ENCODE measurements at places on chromosomes 3 and 15.

DNA sequence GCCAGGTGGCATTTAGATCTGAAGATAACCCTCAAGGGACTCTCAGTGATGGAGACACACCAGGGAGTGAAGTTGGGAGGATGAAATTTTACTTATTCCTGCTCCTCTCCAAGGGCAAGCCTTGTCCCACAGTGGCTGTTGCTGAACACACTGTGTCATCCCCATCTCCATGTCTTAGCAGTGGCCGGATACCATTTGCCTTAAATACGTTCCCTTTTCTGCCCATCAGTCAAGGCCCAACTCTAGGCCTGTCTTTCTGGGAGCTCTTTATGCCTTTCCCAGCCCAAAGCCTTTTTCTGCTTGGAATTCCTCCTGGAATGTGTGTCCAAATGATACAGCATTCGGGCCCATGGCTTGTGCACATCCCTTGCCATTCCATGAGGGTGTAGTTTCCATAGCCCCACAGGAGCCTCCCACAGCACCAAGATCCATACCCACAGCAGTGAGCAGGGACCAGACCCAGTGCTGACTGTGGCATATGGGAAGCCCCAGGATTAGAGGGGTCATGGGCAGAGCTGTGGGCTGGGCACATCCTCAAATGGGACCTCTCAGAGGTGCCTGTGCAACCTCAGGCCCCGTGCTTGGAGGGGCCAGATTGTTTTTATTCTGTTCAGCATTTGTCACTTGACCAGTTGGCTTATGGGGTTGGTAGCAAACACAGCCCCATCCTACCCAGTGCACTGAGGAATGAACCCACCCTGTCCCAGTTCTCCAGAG is 63.7 kb upstream of the PRR23C start:
- DNase-seq = no peak

DNA sequence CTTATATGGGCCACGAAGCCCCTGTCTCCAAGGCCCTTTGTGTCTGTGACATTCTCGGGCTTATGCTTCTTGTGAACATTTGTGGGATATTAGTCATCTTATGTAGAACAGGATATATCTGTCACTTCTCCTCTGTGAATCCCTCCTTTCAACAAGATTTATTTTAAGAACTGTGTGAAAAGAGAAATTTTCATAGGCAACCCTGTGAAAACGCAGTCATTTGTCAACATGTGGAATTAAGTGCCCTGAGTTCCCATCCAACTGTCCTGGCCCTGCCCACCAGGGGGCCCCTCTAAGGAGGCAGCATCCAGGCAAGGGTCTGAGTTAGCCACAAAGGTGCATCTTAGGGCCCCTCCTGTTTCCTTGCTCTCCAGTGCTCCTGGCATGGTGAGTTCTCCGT is 76.8 kb upstream of the CHRNA7 start:
- no peak for DNase-seq

DNA sequence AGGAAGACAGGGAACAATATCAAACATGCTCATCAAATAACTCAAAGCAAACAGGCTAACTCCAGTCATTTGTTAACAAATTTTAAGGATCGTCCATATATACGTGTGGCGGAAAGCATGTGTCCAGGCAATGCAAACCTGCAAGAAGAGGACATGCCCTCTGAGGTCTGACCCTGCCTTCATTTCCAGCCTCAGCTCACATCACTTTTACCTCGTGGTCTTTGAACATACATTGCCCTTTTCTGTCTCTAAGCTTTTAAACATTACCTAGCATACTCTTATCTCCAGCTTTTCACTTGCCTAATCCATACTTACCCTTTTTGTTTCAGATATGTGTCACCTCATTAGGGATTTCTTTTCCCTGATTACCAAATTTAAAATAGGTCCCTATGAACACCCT is 944.4 kb downstream of the ROBO1 start:
- no peak for DNase-seq

DNA sequence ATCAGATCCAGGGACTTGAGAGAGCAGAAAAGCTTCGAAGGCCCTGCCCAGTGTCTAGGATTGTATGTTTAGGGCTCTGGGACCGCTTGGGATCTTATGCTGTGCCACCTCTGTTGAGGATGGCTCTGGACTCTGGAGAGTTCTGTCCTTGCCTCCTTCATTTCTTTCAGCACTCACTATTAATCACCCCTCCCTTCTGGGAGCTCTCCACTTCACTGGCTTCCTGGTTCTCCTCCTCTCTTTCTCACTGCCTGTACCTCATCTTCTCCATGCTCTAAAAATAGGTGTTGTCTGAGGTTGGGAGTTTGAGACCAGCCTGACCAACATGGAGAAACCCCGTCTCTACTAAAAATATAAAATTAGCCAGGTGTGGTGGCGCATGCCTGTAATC is 17.3 kb downstream of the MAPKBP1 start:
- no peak for DNase-seq

GRCh38 chr15:75599401-75599800 is 20.3 kb upstream of the PTPN9 start:
- no peak for DNase-seq

All from stimulated activated CD8-positive, alpha-beta memory T cell treated with anti-CD3 and anti-CD28 coated beads, Interleukin-4, amount 100 ng/mL, for 4 hours (primary cell).